ENCODE measurements at places on chromosomes 2 and 18. TPM values are rescaled to one million over a fixed set of nuclear protein-coding genes. Genes with fewer than 3 reads are reported as not detected.
A peak's percentile ranks its signal among the peaks of the same experiment; 100 is the strongest.

- peak; percentile 56 for DNase-seq
These were observed at the start of gene RSAD2 for GRCh38 chr2:6877402-6878304. Gene RSAD2 (plus strand): TSS chr2:6877777. CDS start chr2:6877801, 24 bp downstream.

DNA sequence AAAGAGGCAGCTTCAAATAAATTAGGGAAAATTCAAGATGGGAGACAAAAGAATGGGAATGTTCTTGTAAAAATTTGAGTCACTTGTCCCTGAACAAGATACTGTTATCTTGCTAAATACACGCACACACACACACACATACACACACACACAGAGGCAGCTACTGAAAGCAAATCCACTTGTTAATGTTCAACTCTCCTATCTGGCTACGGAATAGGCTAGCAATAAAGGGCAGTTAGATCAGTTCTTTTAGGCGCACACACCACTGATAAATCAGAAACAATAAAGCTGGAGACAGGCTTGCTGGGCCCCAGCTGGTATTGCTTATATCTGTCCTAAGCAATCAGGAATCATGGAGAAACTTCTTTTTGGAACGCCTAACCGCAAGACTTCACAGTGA, 461.6 kb downstream of the BCL11A start:
- no peak for DNase-seq

DNA sequence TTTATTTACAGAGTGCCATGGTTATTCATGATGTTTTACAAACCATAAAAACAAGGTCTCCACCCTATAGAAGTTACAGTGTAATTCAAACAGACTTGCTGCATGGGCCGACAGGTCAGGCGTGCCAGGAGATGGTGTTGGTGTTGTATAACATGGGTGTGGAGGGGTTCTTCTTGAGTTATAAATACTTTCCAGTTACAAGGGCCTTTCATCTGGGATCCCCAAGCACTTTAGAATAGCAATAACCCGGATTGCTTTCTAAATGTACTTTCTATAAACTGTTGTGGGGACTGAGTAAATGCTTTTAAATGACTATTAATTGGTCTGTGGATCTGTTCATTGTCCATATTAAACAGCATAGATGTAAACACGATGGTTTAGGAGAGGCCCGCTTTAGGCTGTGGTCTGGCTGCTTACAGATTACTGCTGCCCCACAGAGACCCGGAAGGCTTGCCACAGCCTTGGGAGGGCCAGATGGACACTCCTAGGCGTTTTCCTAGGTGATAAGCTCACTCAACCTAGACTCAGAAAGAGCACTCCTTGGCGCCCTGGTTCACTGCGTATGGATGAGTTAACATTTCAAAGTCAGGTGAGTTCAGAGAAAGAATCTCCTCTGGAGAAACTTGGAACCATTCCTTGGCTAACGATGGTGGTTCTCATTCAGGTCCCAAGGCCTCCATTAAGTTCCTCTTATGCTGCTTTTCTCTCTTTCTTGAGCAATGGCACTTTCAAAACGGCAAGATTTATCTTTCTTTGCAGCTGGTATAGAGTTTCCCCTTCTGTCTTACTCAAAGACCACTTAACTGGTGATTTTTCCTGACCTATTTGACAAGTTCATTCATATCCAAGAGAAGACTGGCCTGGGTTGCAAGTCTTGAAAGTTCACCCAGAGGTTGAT, 3.6 kb upstream of the KIAA2012 start:
- DNase-seq, result no peak

The STEAP3 gene
- total RNA-seq, result not detected

DNA sequence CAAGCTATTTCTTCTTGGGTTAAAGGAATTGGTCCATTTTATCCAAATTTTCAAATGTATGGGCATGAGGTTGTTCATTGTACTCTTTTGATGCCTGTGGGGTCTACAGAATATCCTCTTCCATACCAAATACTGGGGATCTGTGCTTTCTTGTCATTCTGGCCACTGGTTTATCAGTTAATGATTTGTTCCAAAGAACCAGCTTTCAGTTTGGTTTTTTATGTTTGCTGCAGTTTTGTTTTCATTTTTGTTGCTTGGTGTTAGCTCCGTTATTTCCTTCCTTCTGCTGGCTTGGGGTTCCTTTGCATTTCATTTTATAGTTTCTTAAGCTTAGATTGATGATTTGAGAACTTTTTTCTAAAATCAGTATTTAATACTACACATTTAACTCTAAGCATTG, 45.5 kb downstream of the SLC66A2 start:
- DNase-seq, result no peak

DNA sequence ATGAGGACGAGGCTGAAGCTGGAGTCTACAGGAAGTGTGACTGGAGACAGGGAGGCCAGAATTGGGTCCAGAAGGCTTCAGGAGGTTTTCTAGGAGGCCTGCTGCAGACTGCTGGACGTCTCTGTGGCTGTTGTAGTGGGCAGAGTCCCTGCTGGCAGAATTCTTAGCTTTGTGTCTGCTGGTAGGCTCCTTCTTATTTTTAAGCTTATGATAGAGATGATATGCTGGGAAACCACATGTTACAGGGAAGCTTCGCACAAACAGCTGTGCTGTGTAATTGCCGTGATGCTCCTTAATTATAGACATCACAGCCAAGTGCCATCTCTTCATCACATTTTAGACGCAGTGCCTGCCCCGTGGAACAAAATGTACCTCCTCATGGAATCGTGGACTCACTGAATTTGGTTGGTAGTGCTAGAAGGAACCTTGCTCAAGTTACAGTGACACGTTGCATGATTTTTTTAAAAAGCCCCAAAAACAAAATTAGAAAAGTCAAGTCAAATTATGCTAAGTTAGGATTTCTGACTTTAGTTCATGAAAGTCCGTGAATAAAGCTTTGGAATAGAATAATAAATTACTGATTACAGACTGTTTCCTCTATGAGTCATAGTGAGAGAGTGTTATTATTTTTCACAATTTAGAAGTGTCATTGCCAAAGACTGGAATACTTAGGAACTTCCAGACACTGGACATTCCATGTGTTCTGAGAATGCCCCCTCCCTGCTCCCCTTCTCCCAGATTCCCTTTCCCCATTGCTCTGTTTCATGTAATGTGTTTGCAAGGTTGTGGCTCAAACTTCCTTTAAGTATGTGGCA, 144.1 kb downstream of the FHOD3 start:
- no peak for DNase-seq

- DNase-seq, result no peak
These were observed 19.7 kb downstream of the LPIN2 start for GRCh38 chr18:2992995-2993877.

Data from CD4-positive, alpha-beta memory T cell (primary cell).